Fibroblast of villous mesenchyme (primary cell): ENCODE measurements at places on chromosomes 12 and 14.

GRCh38 chr12:130703733-130704375 lies 12.2 kb downstream of the RIMBP2 start:
- DNase-seq: no peak

DNA sequence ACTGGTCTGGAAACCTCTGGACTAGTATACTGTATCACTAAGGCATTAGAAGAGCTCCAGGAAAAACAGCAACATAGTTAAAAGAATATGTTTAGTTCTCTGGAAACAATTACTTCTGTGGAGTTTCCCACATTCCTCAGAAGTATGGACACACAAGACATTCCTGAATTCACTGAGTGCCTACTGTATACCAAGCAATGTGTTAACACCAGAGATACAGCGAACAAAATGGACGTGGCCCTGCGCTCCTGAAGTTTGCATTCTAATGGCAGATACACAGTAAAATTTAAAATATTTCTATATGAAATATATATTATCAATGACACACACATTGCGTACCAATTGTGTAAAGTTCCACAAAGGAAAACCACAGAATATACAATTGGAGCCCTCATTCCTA lies 1.1 kb downstream of the ANGEL1 start:
- DNase-seq: peak; percentile 2

- no peak for DNase-seq
These were observed 4.5 kb upstream of the CDK17 start for GRCh38 chr12:96404696-96405095.

DNA sequence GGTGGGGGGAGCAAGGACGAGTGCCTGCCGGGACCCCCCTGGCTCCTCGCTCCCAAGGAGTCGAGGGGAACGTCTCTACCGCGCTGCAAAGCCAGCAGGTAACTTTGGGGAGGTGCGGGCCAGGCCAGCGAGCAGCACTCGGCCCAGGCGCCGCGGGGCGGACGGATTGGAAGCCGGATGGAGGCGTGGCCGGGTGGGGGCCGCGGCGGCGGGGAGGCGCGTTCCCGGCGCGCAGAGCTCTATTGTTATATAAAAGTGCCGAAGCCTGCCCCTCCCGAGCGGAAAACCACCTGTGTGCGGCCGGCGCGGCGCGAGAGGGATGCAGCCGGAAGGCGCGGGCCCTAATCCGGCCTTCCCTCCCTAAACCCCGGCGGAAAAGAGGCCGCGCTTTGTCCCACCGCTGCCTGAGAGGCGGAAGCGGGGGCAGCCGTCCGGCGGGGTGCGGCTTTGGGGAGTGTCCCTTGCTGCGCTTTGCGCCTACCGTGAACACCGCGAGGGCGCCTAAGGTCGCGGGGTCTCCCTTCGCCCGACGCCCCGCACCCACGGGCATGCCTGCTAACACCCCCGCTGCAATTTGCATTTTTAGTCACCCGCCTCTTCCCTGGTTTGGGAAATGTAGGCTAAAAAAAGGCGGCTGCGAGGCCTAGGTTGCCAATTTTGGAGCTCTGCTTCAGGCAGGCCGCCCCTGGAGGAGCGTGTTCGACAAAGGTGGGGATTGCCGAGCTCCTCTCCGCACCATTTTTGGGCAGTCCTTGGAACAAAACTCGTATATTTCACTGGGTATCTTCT lies 1.7 kb upstream of the DUSP6 start:
- DNase-seq: peak; percentile 64

DNA sequence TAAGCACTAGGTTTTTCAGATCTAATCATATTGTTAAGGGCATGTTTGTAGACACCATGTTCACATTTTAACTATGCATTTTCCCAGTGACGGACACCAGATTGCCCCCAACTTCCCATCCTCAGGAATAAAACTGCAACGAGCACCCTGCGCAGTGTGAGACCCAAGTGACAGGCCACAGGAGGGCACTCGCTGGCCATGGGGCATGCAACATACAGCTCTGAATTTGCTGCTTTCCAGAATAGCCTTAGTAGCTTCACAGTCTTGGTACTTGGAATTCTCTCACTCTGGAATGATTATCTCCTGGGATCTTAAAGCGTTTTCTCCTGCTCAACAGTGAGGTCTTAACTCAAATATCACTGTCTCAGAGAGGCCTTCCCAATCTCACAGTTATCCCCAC lies 972 bp upstream of the DDX47 start:
- no peak for DNase-seq

DNA sequence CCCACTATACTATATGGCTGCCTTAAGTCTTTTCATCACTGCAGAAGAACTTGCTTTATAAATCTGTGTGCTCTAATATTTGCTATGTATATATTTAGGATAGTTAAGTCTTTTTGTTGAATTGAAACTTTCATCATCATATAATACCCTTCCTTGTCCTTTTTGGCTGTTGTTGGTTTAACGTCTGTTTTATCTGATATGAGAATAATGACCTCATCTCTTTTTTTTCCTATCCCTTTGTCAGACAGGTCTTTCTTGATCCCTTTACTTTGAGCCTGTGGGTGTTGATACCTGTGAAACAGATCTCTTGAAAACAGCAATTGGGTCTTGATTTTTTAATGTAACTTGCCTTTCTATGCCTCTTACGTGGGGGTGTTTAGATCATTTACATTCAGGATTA lies 316.3 kb downstream of the TMTC2 start:
- no peak for DNase-seq

- peak; percentile 25 for DNase-seq
These were observed 46.1 kb downstream of the DNAH10 start for GRCh38 chr12:123808167-123808566.

DNA sequence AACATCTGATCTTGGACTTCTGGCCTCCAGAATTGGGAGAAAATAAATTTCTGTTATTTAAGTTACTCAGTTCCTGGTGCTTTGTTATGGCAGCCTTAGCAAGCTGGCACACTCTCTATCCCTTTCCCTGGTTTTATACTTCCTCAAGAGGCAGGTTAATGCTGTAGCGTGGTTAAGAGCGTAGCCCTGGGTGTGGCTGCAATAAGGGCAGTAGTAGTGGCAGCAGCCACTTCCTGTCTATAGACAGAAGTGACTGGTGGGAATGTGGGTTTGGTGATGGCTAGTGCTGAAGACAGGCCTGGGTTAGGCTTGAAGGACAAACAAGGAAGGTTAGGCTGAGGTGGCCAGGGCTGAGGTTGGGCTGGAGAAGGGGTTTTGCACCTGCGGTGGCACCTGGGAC lies 3.6 kb upstream of the LGALS3 start:
- no peak for DNase-seq

DNA sequence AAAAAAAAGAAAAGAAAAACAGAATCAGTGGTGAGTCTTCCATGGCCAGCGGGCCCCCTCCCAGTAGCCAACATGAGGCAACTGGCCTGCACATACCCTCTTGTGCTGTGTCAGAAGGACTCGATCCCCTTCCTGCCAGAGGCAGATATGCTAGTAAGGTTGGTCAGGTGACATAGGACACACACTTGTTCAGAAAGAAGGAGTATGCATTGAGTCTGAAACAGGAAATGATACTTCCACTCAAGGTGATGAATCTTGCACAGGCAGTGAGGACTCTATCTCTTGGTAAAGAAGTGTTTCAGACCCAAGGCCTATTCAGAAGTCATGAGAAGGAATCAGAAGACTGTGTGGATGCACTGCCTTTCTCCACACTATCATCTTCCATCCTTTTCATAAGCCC lies 269.7 kb upstream of the FAR2 start:
- DNase-seq: no peak

DNA sequence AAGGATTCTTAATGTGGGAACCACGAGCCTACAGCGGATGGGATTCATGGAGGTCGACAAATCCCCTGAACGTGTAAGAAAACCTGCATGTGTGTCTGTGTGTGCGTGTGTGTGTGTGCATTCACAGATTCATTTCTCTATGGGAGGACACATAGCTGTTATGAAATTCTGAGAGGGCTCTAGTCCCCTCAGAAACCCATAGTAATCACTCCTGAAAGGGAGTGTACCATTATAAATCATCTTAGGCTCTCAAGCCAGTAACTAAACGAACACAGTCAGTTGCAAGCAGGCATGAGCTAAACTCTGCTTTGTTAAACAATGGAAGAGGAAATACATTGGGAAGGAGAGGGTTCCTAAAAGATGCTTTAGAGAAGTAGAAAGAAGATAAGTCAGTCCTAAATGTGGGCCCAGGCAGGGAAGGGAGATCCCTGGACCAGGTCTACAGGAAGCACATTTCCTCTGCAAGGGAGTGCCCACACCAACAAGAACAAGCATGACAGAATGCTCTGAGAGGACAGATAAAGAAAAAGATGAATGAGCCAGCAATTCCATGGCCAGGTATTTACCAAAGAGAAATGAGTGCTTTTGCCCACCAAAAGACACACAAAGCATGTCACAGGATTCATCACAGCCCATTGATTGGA lies 91.3 kb downstream of the ITPR2 start:
- DNase-seq: no peak

DNA sequence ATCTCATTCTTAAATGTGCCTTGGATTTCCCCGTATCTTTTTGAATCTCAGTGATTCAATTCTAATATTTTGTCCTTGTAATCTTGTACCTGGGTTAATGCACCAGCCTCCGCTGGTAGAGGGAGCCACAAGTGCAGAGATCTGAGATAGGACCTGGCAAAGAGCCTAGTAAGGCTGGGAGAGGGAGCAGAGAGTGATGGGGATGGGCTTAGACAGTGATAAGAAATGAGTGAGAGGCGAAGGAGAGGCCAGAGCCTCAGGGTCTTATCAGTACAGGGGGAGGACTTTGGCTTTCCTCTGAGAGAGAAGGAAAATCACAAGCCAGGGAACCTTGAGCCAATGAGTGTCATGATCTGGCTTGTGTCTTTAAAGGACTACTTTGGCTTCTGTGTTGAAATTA lies 30.5 kb upstream of the LMNTD1 start:
- peak; percentile 3 for DNase-seq

- no peak for DNase-seq
These were observed 304 bp downstream of the KCTD10 start for GRCh38 chr12:109476807-109477184.

DNA sequence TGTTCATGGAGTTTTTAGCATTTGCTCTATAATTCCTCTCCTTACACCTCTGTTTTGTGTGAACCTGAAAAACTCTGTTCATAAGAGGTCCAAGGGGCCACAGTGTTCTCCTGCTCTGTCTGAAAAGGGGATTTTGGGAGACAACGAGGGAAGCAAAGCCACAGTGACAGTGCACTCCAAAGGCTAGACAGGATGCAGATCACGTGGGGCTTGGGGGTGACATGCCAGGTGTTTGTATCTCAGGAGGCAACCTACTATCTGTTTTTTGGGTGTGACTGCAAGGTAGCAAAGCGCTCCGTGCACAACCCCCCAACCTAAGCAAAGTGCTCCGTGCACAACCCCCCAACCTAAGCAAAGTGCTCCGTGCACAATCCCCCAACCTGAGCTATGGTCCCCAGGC lies 5.1 kb upstream of the CHD4 start:
- no peak for DNase-seq

GRCh38 chr12:119069147-119069642 lies 87.9 kb downstream of the SRRM4 start:
- DNase-seq: no peak

- DNase-seq: peak; percentile 80
These were observed 63.5 kb downstream of the DGLUCY start for GRCh38 chr14:91177073-91178034.

DNA sequence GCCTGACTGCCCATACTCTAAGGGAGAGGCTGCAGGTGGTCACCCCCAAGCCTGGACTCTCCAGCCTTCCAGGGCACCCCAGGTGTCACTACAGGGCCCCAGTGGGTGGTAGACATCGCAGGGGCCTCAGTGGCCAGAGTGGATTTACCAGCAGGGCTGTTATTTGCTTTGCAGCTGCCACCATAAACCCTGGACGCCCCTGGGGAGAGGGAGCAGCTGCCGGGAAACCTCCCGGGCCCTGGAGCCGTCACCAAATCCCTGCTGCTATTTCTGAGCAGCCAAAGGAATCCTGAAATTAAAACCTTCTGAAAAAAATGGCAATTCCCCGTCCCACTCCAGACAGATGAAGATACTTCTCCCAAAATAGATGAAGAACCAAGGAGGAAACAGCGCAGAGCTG lies 13.9 kb downstream of the TMEM119 start:
- DNase-seq: peak; percentile 21

- no peak for DNase-seq
These were observed 32.9 kb downstream of the ZFHX2 start for GRCh38 chr14:23518709-23519108.

DNA sequence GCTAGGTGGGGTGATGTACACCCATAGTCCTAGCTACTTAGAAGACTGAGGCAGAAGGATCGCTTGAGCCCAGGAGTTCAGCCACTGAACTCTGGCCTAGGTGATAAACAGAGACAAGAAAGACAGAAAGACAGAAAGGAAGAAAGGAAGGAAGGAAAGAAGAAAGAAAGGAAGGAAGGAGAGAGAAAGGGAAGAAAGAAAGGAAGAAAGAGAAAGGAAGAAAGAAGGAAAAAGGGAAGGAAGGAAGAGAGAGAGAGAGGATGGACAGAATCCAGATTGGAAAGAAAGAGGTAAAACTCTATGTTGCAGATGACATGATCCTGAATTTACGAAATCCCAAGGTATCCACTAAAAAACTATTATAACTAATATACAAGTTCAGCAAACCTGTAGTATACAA lies 8.2 kb downstream of the INTS13 start:
- DNase-seq: no peak

DNA sequence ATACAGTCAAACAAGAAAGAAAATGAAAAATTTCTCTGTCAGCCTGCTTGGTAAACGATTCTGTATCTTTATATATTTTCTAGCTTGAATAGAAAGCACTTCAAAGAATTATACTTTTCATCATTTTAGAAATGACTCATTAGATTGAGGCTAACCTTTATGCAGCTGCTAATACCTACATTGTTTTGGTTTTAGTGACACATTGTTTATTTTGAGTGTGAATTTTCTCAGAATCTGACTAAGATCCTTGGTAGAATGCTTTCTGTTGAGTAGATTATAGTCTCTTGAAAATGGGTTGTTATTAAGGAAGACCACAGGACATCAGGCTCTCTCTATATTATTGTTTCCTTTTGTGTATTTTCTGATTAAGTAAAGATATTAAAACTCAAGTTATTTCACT lies at the start of gene PMCH:
TSS of gene PMCH (minus strand) at position 45 of the 400 bp plus-strand sequence. CDS start 63 bp downstream, outside the sequence.
- DNase-seq: peak; percentile 28

- no peak for DNase-seq
These were observed 25.3 kb downstream of the NUAK1 start for GRCh38 chr12:106113446-106113823.

DNA sequence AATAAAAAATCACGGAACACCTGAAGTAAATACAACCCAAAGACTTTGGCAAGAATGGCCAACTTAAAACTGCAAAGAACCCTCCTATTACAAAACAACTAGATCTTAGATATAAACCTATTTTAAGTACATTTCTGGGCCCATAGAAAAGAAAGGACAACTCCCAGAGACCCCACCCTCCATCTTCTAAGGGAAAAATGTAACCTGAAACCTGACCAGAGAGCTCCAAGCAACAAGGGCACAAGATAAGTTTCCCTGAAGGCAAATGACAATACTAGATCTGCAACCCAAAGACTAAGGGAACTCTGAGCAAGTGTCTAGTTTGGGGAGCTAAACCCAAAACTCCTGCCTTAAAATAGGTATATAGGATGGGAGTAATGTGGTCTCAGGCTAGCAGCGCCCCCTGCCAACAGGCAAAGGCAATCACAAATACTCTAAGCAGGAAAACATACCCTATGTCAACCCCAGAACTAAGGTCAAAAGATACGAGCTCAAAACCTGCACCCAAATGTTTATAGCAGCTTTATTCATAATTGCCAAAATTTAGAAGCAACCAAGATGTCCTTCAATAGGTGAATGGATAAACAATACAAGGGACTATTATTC lies 218.9 kb downstream of the ITPR2 start:
- DNase-seq: peak; percentile 37

- no peak for DNase-seq
These were observed 37.1 kb downstream of the USP15 start for GRCh38 chr12:62297321-62297720.

- no peak for DNase-seq
These were observed 89.8 kb downstream of the BTG1 start for GRCh38 chr12:92055877-92056276.
